ENCODE measurements at places on chromosomes 1 and 21. TPM values are rescaled to one million over a fixed set of nuclear protein-coding genes. Genes with fewer than 3 reads are reported as not detected.

- no peaks in the 10 kb centered on the region for H3K27me3 ChIP-seq
- DNase-seq = no peak
- no peak overlapping the region for H3K4me3 ChIP-seq
- peaks cover 3% of the 10 kb centered on the region for H3K36me3 ChIP-seq
- no peak overlapping the region for H3K27ac ChIP-seq
These were observed 95.6 kb downstream of the OLFML2B start for GRCh38 chr1:161928056-161928455.

SLC22A15 gene
- total RNA-seq = 6.8 TPM

GRCh38 chr1:201069636-201070035 lies 42.6 kb downstream of the CACNA1S start:
- H3K4me1 ChIP-seq = no peaks in the 10 kb centered on the region
- no peaks in the 10 kb centered on the region for H3K36me3 ChIP-seq
- DNase-seq = no peak
- no peaks in the 10 kb centered on the region for H3K27me3 ChIP-seq

GRCh38 chr1:81915937-81916336 lies 115.2 kb downstream of the ADGRL2 start:
- H3K4me1 ChIP-seq = no peaks in the 10 kb centered on the region
- DNase-seq = no peak
- no peaks in the 10 kb centered on the region for H3K36me3 ChIP-seq
- H3K27ac ChIP-seq = no peak overlapping the region
- H3K27me3 ChIP-seq = no peaks in the 10 kb centered on the region
- no peak overlapping the region for H3K4me3 ChIP-seq

LRRC39 gene
- total RNA-seq = 1.4 TPM

- H3K36me3 ChIP-seq = no peaks in the 10 kb centered on the region
- H3K4me1 ChIP-seq = no peaks in the 10 kb centered on the region
- H3K4me3 ChIP-seq = no peak overlapping the region
- no peaks in the 10 kb centered on the region for H3K27me3 ChIP-seq
- no peak for DNase-seq
- H3K27ac ChIP-seq = no peak overlapping the region
These were observed 7.4 kb upstream of the TRIM58 start for GRCh38 chr1:247849616-247850015.

GRCh38 chr1:3940754-3941345 lies 40.8 kb upstream of the C1orf174 start:
- no peaks in the 10 kb centered on the region for H3K27me3 ChIP-seq
- H3K36me3 ChIP-seq = no peaks in the 10 kb centered on the region
- no peak overlapping the region for H3K27ac ChIP-seq
- H3K4me1 ChIP-seq = no peaks in the 10 kb centered on the region
- H3K4me3 ChIP-seq = no peak overlapping the region
- no peak for DNase-seq

- H3K4me1 ChIP-seq = no peaks in the 10 kb centered on the region
- no peaks in the 10 kb centered on the region for H3K36me3 ChIP-seq
- no peak overlapping the region for H3K4me3 ChIP-seq
- DNase-seq = no peak
- no peaks in the 10 kb centered on the region for H3K27me3 ChIP-seq
These were observed 7.1 kb upstream of the KCNAB2 start for GRCh38 chr1:6038603-6039002.

- no peak overlapping the region for H3K4me3 ChIP-seq
- H3K27me3 ChIP-seq = no peaks in the 10 kb centered on the region
- H3K36me3 ChIP-seq = peaks cover 6% of the 10 kb centered on the region
- no peak overlapping the region for H3K27ac ChIP-seq
- no peaks in the 10 kb centered on the region for H3K4me1 ChIP-seq
These were observed 30.4 kb upstream of the MTMR11 start for GRCh38 chr1:149967041-149967440.

GPX7 gene
- total RNA-seq = 9.7 TPM

C1orf87 gene
- 0.23 TPM for total RNA-seq

SMCP gene
- total RNA-seq = not detected

DNA sequence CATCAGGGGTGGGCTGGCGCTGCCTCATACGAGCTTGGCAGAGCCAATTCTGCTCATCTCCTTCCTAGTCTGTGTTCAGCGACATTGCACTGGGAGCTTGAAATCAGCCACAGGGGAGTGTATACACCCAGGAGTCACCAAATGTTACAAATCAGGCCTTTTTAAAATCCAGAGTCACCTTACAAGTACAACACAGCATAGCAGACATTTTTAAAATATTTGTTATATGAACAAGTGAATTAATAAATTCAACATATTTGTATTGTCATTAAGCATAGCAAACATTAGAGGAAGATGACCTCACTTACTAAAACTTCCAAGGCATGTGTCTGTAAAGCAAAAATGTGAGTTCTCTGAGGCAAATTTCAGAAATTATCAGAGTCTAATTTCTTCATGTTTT lies 210.0 kb downstream of the HLX start:
- no peak for DNase-seq
- no peaks in the 10 kb centered on the region for H3K36me3 ChIP-seq
- no peaks in the 10 kb centered on the region for H3K27me3 ChIP-seq
- no peak overlapping the region for H3K4me3 ChIP-seq
- no peak overlapping the region for H3K27ac ChIP-seq

DNA sequence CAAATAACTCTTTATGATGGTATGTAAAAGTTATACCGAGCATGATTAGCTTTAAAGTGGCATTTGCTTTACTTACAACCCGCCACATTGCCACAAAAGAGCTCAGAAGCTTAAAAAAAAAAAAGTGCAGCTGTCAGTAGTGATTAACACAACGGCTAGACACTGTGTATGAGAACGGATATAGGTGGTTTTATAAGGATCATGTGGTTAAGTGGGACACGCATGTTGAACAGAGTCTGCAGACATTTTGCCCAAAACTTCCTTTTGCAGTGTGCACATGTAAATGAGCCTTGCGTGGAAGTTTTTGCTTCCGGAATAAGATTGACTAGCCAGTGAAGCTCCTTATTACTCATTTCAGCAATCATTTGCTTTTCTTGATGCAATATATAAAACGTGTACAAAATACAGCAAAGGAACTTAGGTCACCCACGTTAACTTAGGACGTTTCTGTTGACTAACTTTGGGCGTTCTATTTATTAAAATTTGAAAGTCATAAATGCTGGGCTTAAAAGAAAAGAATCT lies 58.7 kb upstream of the RGS1 start:
- H3K4me1 ChIP-seq = peaks cover 2% of the 10 kb centered on the region
- H3K27me3 ChIP-seq = no peaks in the 10 kb centered on the region
- H3K4me3 ChIP-seq = no peak overlapping the region
- no peak overlapping the region for H3K27ac ChIP-seq

FAM110D gene
- 15.7 TPM for total RNA-seq

FMO2 gene
- 183 TPM for total RNA-seq

DENND2D gene
- total RNA-seq = 12.3 TPM

- H3K27ac ChIP-seq = no peak overlapping the region
- H3K4me3 ChIP-seq = no peak overlapping the region
- no peaks in the 10 kb centered on the region for H3K4me1 ChIP-seq
- no peaks in the 10 kb centered on the region for H3K36me3 ChIP-seq
- no peak for DNase-seq
- no peaks in the 10 kb centered on the region for H3K27me3 ChIP-seq
These were observed 15.0 kb upstream of the SLC16A1 start for GRCh38 chr1:112971006-112971405.

- H3K27me3 ChIP-seq = no peaks in the 10 kb centered on the region
- H3K4me1 ChIP-seq = no peaks in the 10 kb centered on the region
- no peak for DNase-seq
- H3K36me3 ChIP-seq = no peaks in the 10 kb centered on the region
- no peak overlapping the region for H3K4me3 ChIP-seq
- H3K27ac ChIP-seq = no peak overlapping the region
These were observed 80.2 kb upstream of the KLHDC7A start for GRCh38 chr1:18400347-18401102.

DNA sequence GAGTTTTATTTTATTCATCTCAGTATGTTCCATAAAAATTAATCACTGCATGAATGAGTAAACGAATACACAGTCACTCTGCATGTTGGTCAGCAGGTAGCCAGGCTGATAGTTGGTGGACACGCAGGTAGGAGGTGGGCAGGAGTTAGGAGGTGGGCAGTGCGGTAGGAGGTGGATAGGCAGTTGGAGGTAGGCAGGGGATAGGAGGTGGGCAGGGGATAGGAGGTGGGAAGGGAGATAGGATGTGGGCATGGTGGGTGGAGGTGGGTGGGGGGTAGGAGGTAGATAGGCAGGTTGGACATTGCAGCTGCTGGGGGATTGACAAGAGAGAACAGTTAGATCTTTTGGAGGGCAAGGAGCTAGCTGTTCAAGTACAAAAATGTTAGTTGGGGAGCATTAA lies 322.7 kb downstream of the PTPRU start:
- no peaks in the 10 kb centered on the region for H3K27me3 ChIP-seq
- no peak for DNase-seq
- H3K27ac ChIP-seq = no peak overlapping the region
- H3K4me3 ChIP-seq = no peak overlapping the region
- no peaks in the 10 kb centered on the region for H3K36me3 ChIP-seq
- no peaks in the 10 kb centered on the region for H3K4me1 ChIP-seq

DNA sequence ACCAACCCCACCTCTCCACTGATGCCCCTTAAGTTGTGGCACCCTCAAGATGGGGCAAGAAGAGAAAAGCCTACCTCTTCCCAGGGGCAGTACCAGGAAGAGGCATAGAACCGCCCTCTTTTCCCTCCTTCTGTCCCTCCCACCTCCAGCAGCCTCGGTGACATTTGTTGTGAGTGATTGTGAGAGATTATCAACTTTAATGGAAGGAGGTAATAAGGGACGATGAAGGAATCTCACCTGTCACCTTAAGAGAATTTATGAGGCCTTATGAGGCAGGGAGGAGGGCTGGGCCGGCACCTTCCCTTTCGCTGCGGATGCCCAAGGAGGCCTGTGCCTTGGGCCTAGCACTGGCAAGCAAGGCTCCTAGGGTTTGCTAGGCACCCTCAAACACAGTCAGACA lies 1.4 kb upstream of the ADGRB2 start:
- no peaks in the 10 kb centered on the region for H3K27me3 ChIP-seq
- H3K4me1 ChIP-seq = no peaks in the 10 kb centered on the region
- no peak for DNase-seq
- H3K36me3 ChIP-seq = no peaks in the 10 kb centered on the region
- H3K27ac ChIP-seq = no peak overlapping the region

- H3K4me1 ChIP-seq = peaks cover 6% of the 10 kb centered on the region
- DNase-seq = no peak
- H3K4me3 ChIP-seq = no peak overlapping the region
- H3K27ac ChIP-seq = no peak overlapping the region
- no peaks in the 10 kb centered on the region for H3K27me3 ChIP-seq
These were observed 116.9 kb downstream of the TGFBR3 start for GRCh38 chr1:91768786-91769725.

SLC37A1 gene
- 11.7 TPM for total RNA-seq

DNA sequence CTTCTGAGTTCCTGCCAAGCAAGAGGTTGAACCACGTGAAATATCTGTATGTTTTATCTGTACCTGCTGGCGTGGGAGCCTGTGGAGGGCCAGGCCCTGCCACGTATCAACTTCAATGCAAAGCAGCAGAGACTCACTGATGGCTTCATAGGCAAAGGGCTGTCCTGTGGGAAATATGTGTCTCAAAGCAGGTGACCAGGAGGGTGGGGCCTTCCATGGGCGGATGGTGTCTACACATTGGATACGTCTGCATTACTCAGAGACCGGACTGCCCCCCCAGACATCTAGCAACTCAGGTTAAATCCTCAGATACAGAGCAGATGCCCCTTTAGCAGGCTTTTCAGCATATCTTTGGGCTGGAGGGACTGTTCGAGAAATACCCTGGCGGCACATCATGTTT lies 210.8 kb upstream of the C1orf174 start:
- peaks cover 3% of the 10 kb centered on the region for H3K27me3 ChIP-seq
- no peak overlapping the region for H3K4me3 ChIP-seq
- H3K4me1 ChIP-seq = no peaks in the 10 kb centered on the region

- no peaks in the 10 kb centered on the region for H3K4me1 ChIP-seq
- DNase-seq = no peak
- H3K4me3 ChIP-seq = no peak overlapping the region
These were observed 98.0 kb downstream of the ADAMTS1 start for GRCh38 chr21:26747216-26747615.

GRCh38 chr21:18041012-18041411 lies 203.6 kb upstream of the CHODL start:
- H3K27me3 ChIP-seq = no peaks in the 10 kb centered on the region
- DNase-seq = no peak
- H3K27ac ChIP-seq = no peak overlapping the region
- no peak overlapping the region for H3K4me3 ChIP-seq
- no peaks in the 10 kb centered on the region for H3K4me1 ChIP-seq

BCL10 gene
- total RNA-seq = 29.6 TPM

GRCh38 chr21:42336054-42336453 lies 14.7 kb downstream of the TFF2 start:
- no peaks in the 10 kb centered on the region for H3K27me3 ChIP-seq
- no peak overlapping the region for H3K4me3 ChIP-seq

Data from aorta (tissue), 5 donors.